Activated T-helper 17 cell treated with anti-CD3 and anti-CD28 coated beads, Interleukin-2, amount 50 U/mL, for 72 hours (primary cell): ENCODE measurements at places on chromosomes 6 and 20. TPM values are rescaled to one million over a fixed set of nuclear protein-coding genes. Genes with fewer than 3 reads are reported as not detected.

PI16 gene
- total RNA-seq, result 2.1 TPM

C4A gene
- 6.5 TPM for total RNA-seq

PRPF6 gene
- total RNA-seq, result 97.4 TPM

KIAA0408 gene
- total RNA-seq, result 10.8 TPM

ASF1A gene
- 11.3 TPM for total RNA-seq

MRPS18B gene
- 64.6 TPM for total RNA-seq

MCHR2 gene
- not detected for total RNA-seq

MLIP gene
- not detected for total RNA-seq

HLA-E gene
- 675 TPM for total RNA-seq

TNFRSF6B gene
- not detected for total RNA-seq

CLVS2 gene
- total RNA-seq, result not detected

LAMA5 gene
- 0.29 TPM for total RNA-seq

TRIM10 gene
- not detected for total RNA-seq

DNA sequence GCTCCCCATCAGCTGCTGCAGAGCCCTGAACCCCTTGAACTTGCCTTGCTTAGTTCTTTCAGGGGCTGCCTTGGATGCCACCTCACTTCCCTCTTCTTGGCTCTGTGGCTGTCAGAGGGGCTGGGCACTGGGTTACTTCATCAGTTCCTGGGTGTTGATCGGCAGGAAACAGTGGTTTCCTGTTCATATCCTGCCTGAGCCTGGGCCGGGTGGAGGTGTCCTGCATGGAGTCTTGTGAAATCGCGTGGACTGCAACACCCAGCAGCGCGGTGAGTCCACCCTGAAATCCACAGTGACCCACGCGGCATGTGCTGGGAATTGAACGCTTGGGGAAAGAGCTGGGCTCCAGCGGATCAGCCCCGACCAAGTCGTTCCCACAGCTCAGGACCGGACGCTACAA is 97.5 kb downstream of the CDH26 start:
- peak; percentile 81 for ATAC-seq

- ATAC-seq, result no peak
Observed at GRCh38 chr6:139189665-139190064, 54.8 kb downstream of the HECA start.

- ATAC-seq, result no peak
Observed at GRCh38 chr6:39792540-39793450, 619 bp downstream of the DAAM2 start.

DNA sequence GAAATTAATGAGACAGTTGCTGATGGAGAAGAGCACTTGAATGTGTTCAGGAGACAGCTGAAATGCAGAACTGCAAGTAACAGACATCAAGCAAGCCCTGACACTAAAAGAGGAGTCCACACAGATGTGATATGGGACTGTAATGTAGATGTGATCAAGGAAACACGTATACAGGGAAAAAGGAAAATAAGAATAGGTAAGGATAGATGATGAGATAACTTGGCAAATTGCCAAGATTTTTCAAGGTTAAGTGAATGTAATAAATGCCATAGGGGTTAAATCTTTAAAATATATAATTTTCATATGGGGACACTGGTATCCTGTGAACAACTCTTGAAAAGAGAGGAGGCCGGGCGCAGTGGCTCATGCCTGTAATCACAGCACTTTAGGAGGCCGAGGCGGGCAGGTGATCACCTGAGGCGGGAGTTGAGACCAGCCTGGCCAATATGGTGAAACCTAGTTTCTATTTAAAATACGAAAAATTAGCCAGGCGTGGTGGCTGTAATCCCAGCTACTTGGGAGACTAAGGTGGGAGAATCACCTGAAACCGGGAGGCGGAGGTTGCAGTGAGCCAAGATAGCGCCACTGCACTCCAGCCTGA is 7.2 kb upstream of the SNX14 start:
- no peak for ATAC-seq

- ATAC-seq, result no peak
Observed at GRCh38 chr6:116060572-116061283, at the start of gene FRK. FRK (minus strand) TSS chr6:116060891; CDS start chr6:116060311, 580 bp downstream.

DNA sequence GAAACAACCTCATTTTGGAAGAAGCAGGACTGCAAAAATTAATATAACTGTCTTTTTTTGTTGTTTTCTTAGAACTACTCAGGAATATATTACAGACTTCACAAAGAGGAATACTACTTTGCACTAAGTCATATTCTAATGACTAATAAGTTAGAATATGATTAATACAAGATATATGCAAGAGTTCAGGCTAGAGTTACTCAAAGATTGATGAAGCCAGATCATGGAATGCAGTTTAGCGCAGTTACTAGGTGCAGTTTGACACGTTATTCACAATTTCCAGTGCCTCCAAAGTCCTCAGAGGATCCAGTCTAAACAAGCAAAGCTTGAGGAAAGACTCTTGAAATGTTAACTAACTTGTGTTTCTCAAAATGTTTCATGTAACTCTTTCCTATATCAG is 1.2 kb upstream of the MYCT1 start:
- ATAC-seq, result no peak

DNA sequence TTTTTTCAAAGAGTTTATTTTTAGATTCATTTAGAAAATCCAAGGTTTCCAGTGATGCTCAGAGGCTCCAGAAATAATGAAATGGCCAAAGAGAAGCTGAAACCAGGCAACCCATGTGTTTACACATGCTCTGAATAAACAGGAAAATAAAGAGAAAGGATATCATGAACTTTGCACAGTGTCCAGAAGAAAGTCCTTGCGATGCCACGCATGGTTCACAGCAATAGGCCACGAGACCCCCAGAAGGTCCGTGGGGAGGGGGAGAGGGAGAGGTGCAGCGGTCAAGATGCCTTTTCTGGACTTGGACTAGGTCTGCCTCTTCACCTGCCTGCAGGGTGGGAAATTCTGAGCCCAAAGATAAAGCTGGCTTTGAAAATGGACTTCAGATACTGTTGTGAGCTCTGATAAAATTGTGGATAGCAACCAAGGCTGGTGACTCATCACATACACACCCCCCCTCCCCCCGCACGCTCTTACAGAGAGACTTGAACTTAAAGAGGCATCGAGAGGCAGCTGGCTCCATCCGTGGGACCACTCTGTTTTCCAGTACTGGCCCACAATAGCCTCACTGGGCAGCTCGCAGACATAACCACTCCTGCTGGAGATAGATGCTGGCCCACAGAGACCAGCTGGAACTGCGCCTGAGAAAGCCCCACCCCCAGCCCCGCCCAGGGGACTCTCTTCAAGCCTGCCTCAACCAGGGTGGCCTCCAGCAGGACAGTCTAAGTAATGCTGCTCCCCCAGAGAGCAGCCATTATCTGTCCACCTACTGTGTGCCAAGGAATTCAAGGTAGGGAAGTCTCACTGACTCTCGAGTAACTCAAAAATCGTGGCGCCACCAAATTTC is 21.2 kb upstream of the NFATC2 start:
- peak; percentile 55 for ATAC-seq

GRCh38 chr20:38290829-38291814 is 12.8 kb upstream of the BPI start:
- no peak for ATAC-seq

- ATAC-seq, result peak; percentile 46
Observed at GRCh38 chr6:34243901-34244884, 4.6 kb downstream of the SMIM29 start.
